ENCODE measurements at places on chromosomes 6 and 20. TPM values are rescaled to one million over a fixed set of nuclear protein-coding genes. Genes with fewer than 3 reads are reported as not detected.

AKAP12 gene
- 411 TPM for total RNA-seq

ZSCAN23 gene
- total RNA-seq: 2.0 TPM

SLC35F1 gene
- not detected for total RNA-seq

ZSCAN16 gene
- 4.3 TPM for total RNA-seq

ENPP5 gene
- total RNA-seq: 0.19 TPM

THEMIS gene
- not detected for total RNA-seq

ABHD12 gene
- 31.3 TPM for total RNA-seq

TPMT gene
- total RNA-seq: 10.5 TPM

KIF25 gene
- total RNA-seq: not detected

LY6G6D gene
- not detected for total RNA-seq

MROH8 gene
- 3.5 TPM for total RNA-seq

OOEP gene
- not detected for total RNA-seq

LHFPL5 gene
- not detected for total RNA-seq

RBPJL gene
- total RNA-seq: not detected

LEMD2 gene
- 40.4 TPM for total RNA-seq

HLA-DRA gene
- 0.41 TPM for total RNA-seq

VSX1 gene
- not detected for total RNA-seq

PACSIN1 gene
- total RNA-seq: not detected

ADGRB3 gene
- under 0.01 TPM for total RNA-seq

EPM2A gene
- 4.3 TPM for total RNA-seq

SLC2A10 gene
- 20.6 TPM for total RNA-seq

SLC22A1 gene
- total RNA-seq: not detected

SOBP gene
- 2.3 TPM for total RNA-seq

HRH3 gene
- total RNA-seq: not detected

AHI1 gene
- 9.5 TPM for total RNA-seq
